Myometrial cell (primary cell): ENCODE measurements at places on chromosomes 5 and 9. TPM values are rescaled to one million over a fixed set of nuclear protein-coding genes. Genes with fewer than 3 reads are reported as not detected.

The PTRH1 gene
- total RNA-seq: 50.0 and 62.0 TPM in 2 replicates

The CDK7 gene
- 60.3 and 62.9 TPM in 2 replicates for total RNA-seq

The SPATA31A3 gene
- total RNA-seq: not detected in 2 replicates

The PCDHGB6 gene
- 0.29 and 0.89 TPM in 2 replicates for total RNA-seq

The FOXD4L5 gene
- total RNA-seq: not detected in 2 replicates

The GLRA1 gene
- not detected in 2 replicates for total RNA-seq

The PCDHA13 gene
- total RNA-seq: not detected in 2 replicates

The CAPSL gene
- not detected in 2 replicates for total RNA-seq

The IRX1 gene
- total RNA-seq: not detected in 2 replicates

The MEGF10 gene
- total RNA-seq: not detected in 2 replicates

The ADGRV1 gene
- total RNA-seq: 0.29 TPM in 1 of 2 replicates, not detected in the other

The OLFM1 gene
- total RNA-seq: 0.29 and 9.9 TPM in 2 replicates

The TNC gene
- 24.8 and 35.3 TPM in 2 replicates for total RNA-seq

The COQ4 gene
- total RNA-seq: 51.6 and 57.2 TPM in 2 replicates

The PKD2L2 gene
- total RNA-seq: not detected in 2 replicates

The KCNIP1 gene
- total RNA-seq: not detected in 2 replicates

The ANXA2R gene
- total RNA-seq: 0.53 TPM in 1 of 2 replicates, not detected in the other

The GZMA gene
- not detected in 2 replicates for total RNA-seq

The LCN10 gene
- total RNA-seq: not detected in 2 replicates

The NRARP gene
- 0.18 TPM in 1 of 2 replicates, not detected in the other for total RNA-seq

The PCDHB10 gene
- 0.58 TPM in 1 of 2 replicates, not detected in the other for total RNA-seq

The SLC6A3 gene
- not detected in 2 replicates for total RNA-seq

The IL13 gene
- not detected in 2 replicates for total RNA-seq

The PHYHD1 gene
- total RNA-seq: 5.5 and 9.7 TPM in 2 replicates

The NOL6 gene
- 36.9 and 40.9 TPM in 2 replicates for total RNA-seq

The IFNB1 gene
- not detected in 2 replicates for total RNA-seq

The IL9 gene
- total RNA-seq: not detected in 2 replicates

The IL17B gene
- total RNA-seq: not detected in 2 replicates

The NFIB gene
- total RNA-seq: 5.8 and 6.1 TPM in 2 replicates

The IRX2 gene
- total RNA-seq: 0.18 and 1.4 TPM in 2 replicates

The OTP gene
- total RNA-seq: not detected in 2 replicates

The ARHGEF39 gene
- total RNA-seq: 4.1 and 8.4 TPM in 2 replicates

The NIM1K gene
- under 0.01 and 1.2 TPM in 2 replicates for total RNA-seq

The WNT8A gene
- not detected in 2 replicates for total RNA-seq

The ARL10 gene
- total RNA-seq: 2.0 and 3.4 TPM in 2 replicates

The MARCHF11 gene
- total RNA-seq: not detected in 2 replicates

The DMRT2 gene
- total RNA-seq: not detected in 2 replicates

The DOK3 gene
- total RNA-seq: 1.2 TPM in 1 of 2 replicates, not detected in the other

The TMEM252 gene
- total RNA-seq: not detected in 2 replicates

The NINJ1 gene
- 65.7 and 84.5 TPM in 2 replicates for total RNA-seq

The ENG gene
- 54.2 and 57.7 TPM in 2 replicates for total RNA-seq

The TENT4A gene
- total RNA-seq: 9.0 and 12.1 TPM in 2 replicates

The DMRTA1 gene
- under 0.01 TPM in 1 of 2 replicates, not detected in the other for total RNA-seq

The ENTREP1 gene
- total RNA-seq: not detected in 2 replicates

The DNLZ gene
- total RNA-seq: 32.6 and 49.3 TPM in 2 replicates
